Stimulated activated CD8-positive, alpha-beta memory T cell treated with anti-CD3 and anti-CD28 coated beads, Interleukin-7, amount 100 ng/mL, for 1 hour (primary cell): ENCODE measurements at places on chromosomes 6 and 20.
A peak's percentile ranks its signal among the peaks of the same experiment; 100 is the strongest.

DNA sequence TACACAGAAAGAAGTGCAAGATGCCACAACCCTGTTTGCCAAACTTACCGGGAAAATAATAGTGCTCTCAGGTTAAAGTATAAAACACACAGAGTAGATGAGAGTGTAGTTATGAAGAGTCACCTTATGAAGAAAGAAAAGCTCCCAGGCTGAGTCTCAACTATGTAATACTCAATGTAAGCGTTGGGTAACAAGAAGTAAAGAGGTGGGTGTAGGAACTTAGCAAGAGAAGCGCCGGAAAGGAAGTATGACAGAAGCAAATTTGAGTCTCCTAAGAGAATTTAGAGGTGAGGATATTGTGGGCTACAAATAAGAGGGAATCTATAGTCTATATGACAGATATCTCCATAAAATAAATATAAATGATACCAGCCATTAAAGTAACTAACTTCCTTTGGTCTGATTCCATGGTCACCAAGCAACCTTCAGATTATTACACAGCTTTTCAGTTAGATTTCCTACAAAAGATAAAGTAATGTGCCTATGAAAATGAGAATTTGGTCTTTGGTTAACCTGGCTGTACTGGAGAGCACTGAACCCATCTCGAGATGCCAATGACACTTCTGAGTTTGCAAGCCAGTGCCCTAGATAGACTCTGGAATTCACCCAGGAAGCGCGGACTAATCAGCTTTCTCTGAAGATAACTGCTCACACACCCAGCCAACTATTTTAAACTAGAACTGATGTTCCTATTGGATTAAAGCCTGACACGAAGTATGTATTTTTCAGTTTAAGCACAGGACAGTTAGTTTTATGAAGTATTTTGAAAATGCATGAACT is 1.8 kb downstream of the TUBE1 start:
- no peak for DNase-seq

DNA sequence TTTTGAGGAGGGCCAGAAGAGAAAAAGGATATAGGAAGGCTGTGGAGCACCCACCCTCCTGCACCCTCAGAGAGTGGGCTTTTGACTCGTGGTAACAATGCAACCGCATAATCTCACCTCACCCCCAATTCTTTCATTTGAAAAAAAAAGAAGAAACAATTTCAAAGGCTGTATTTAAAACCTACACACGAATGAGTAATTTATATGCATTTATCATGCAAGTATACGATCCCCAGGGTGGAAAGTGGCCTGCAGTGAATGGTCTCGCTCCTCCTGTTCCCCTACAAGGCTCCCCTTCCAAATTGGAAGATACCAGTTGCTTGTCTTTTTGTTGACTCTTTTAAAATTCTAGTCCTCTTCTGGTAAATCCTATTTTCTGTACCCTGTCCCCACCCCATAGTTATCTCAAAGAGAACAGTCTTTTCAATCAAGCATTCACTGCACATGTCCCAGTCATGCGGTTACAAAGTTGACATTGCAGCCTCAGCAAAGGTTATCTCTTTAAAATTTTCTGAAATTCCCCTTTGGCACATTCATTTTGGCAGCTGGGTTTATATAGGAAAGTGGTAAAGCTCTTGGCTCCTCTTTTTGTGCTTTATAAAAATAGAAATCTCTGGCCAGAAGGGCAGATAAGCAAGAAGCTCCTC is 110.6 kb downstream of the ARID1B start:
- no peak for DNase-seq

DNA sequence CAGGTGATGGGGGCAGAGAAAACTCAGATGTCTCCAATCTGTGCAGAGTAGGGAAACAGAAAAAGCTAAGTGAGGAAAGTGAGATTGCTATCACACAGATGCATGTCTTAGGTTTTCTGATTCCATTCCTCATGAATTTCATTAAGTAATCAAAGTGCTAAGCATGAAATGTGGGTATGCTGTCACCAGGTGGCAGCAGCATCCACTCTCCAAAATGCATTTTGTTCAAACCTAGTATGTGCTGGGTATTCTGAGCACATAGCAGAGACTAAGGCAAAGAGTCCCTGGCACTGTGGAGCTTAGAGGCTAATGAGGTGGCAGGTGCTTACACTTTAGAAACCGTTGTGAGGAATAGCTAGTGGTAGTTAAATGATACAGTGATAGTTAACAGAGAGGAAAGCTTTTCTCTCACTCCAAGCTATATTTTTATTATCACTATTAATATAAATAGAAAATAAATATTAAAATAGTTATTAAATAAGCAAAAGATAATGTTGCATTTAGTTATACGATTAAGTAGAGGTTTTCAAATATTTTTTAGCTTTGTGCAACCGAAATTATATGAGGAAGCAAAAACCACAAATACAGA is 179.5 kb downstream of the CDH26 start:
- peak; percentile 5 for DNase-seq

GRCh38 chr20:56427797-56428196 is 15.7 kb downstream of the CASS4 start:
- no peak for DNase-seq

DNA sequence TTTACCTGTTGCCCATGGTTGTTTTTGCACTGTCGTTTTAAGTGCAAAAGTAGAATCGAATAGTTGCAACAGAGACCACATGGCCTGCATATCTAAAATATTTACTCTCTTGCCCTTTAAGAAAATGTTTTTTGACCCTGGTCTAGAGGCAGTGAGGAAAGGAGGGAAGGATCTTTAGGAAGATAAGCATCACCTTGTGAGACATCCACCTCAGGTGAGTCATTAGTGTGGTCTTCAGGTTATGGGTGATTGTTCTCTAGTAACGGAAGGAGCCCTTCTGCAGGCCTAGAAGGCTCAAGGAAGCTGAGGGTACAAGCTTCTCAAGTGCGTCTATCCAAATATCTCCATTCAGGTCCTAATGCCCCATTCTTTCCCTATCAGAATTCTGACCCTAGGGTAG is 6.6 kb upstream of the RAB44 start:
- DNase-seq: no peak

DNA sequence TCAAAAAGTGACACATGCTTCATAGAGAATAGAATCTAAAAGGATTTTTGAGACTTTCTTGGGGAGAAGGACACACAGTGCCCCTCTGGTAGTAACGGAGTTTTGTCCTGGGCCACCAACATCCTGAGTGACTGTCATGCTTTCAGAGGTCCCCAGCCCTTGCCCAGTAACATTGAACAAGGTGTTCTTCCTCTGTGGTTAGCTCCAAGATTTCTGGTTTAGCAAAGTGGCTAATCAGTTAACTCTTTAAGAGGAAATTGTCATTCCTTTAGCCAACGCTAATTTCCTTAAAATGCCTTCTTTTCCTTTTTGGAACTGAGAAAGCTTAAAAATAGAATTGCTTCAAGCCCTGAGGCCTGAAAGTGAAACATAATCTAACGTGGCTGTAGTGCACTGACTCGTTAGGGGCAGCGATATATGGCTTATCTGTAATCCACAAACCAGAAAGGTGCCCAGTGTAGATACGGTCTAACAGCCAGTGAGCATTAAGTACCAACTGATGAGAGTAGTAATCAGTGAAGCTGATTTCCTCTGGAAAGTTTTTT is 7.8 kb downstream of the E2F3 start:
- no peak for DNase-seq

DNA sequence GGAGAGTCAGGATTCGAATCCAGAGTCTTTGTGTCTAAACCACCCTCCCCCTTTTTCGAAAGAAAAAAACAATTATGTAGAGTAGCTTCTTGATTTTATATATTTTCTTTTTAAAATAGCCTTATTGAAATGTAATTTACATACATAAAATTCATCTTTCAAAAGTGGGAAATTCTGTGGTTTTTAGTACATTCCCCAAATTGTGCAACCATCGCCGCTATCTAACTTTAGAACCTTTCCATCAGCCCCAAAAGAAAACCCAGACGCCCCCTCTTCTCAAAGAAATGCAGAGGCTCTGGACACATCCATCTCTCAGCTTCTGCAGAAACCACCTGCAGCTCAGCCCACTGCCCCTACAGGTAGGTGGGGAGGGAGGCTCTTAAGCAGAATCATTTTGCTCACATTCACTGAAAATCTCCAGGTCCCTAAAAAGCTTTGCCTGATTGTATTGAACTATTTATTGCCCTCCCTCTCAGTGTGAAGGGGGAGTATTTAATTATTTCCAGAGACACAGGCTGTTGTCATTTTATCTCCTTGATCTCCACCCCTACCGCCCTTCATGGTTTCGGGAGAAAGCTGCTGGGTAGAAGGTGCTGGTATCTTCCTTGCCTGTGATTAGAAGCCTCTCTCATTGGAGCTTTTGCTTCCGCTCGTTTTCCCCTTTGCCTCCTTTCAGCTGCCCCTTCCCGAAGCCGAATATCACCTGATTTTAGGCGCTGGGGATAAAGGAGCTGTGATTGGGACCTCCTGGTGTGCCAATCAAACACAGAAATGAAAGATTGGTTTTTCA is 68.7 kb upstream of the KCNG1 start:
- no peak for DNase-seq

DNA sequence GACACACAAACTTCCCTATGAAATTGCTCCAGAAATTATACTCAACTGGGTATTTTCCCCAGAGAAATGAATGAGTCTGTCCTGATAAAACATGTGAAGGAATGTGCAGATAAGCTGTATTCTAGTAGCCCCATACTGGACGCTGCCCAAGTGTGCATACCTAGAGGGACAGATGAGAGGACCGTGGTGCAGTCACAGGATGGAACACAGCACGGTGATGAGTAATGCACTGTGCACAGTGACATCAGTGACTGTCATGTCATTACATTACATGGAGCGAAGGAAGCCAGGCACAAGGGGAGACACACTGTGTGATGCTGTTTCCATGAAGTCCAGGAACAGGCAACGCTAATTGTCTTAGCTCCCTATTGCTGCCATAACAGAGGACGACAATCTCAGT is 155.5 kb downstream of the CDH4 start:
- no peak for DNase-seq
